ENCODE measurements at places on chromosomes 4 and X.

GRCh38 chrX:11480626-11481025 lies 185.1 kb downstream of the ARHGAP6 start:
- H3K27ac ChIP-seq = no peak overlapping the region
- H3K4me3 ChIP-seq = no peak overlapping the region
- no peaks in the 10 kb centered on the region for H3K27me3 ChIP-seq
- H3K4me1 ChIP-seq = no peaks in the 10 kb centered on the region
- DNase-seq = no peak

DNA sequence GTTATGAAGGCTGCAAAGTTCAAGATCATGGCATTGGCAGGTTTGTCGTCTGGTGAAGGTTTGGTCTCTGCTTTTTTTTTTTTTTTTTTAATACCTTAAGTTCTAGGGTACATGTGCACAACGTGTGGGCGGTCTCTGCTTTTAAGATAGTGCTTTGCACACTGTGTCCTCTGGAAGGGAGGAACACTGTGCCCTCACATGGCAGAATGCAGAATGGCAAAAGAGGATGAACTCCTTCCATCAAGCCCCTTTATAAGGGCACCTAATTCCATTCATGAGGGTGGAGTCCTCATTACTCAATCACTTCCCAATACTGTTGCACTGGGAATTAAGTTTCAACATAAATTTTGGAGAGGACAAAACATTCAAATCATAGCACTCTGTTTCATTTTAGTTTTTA lies 101.4 kb downstream of the GLRA2 start:
- no peaks in the 10 kb centered on the region for H3K27me3 ChIP-seq
- H3K36me3 ChIP-seq = no peaks in the 10 kb centered on the region
- H3K4me1 ChIP-seq = no peaks in the 10 kb centered on the region
- H3K27ac ChIP-seq = no peak overlapping the region
- DNase-seq = no peak
- no peak overlapping the region for H3K4me3 ChIP-seq

- H3K4me3 ChIP-seq = no peak overlapping the region
- H3K27me3 ChIP-seq = no peaks in the 10 kb centered on the region
- no peaks in the 10 kb centered on the region for H3K36me3 ChIP-seq
Observed at GRCh38 chr4:955931-956381, 17.4 kb downstream of the DGKQ start.

DNA sequence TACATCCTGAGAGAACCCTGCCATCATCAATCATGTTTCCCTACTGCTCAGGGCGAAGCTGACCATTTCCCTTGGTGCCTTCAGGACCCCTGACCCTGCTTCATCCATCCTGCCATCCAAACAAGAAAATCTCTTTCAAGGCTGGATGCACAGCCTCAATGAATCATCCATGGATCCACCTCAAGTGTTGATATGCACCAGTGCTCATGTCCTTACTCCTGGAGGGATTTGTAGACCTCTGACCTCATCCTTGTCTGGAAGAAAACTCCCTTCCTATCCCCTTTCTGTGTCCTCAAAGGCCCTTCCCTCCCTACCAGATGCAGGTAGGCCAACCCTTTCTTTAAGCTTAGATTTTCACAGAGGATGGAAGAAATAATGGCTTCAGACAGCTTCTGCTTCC lies 24.6 kb downstream of the BEX3 start:
- H3K4me3 ChIP-seq = no peak overlapping the region
- no peak for DNase-seq
- H3K27ac ChIP-seq = no peak overlapping the region
- H3K27me3 ChIP-seq = no peaks in the 10 kb centered on the region
- no peaks in the 10 kb centered on the region for H3K4me1 ChIP-seq

DNA sequence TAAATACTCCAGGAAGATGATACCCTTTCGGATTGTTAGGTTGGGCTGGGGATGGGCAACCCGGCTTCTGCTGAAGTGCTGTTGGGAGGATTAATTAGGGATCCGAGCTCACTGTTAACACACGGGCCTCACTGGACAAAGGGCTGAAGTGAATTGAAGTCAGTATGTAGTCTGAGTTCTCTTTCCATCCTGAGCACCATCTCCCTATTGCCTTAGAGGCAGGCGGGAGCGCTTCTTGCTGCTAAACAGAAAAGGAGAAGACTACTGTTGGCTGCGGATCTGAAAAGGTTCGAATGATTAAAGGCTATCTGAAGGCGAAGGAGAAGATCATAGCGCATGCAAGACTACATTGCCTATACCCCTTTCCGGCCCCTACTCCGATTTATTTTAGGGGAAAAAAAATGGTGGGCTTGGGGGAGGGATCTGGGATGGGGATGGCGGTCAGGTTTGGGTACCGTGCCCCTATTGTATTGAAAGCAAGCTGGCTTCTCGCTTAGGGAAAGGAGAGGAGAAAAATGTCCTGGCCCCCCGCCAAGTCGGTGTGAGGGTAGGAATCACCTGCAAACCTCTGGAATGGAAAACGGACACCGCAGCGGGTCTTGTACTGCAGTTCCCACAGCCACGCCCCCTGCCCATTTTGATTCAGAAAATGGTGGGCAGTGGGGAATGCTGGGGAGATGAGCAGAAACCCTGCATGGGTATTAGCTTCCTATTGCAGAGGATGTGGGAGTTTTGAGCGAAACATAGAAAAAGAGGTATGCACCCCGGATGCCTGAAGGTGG lies 22.3 kb downstream of the MORF4L2 start:
- no peak overlapping the region for H3K4me3 ChIP-seq
- no peaks in the 10 kb centered on the region for H3K27me3 ChIP-seq
- DNase-seq = no peak

GRCh38 chr4:148312956-148313490 lies 129.2 kb downstream of the NR3C2 start:
- no peak for DNase-seq
- H3K4me3 ChIP-seq = no peak overlapping the region
- H3K27ac ChIP-seq = no peak overlapping the region
- H3K27me3 ChIP-seq = no peaks in the 10 kb centered on the region

GRCh38 chrX:133981924-133982323 lies 3.5 kb downstream of the GPC3 start:
- no peaks in the 10 kb centered on the region for H3K36me3 ChIP-seq
- DNase-seq = no peak
- H3K4me1 ChIP-seq = no peaks in the 10 kb centered on the region

DNA sequence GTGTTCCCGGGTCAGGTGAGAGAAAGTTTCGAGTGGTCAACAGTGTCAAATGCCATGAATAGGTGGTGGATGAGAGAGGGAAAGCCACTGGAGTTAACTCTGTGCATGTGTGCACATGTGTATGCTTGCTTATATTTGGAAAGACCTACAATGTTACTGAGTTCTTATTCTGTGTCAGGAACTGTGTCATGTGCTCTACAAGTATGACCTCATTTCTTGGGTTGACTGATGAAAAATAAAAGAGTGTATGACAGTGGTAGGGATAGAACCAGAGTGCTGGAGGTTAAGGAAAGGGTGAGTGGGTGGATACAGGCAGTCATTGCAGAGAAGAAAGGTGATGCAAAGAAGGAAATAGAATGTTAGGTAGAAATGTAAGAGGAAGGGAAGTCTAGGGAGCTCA lies 22.1 kb upstream of the DGKK start:
- H3K36me3 ChIP-seq = no peaks in the 10 kb centered on the region
- DNase-seq = no peak
- no peaks in the 10 kb centered on the region for H3K4me1 ChIP-seq
- no peaks in the 10 kb centered on the region for H3K27me3 ChIP-seq
- no peak overlapping the region for H3K27ac ChIP-seq

DNA sequence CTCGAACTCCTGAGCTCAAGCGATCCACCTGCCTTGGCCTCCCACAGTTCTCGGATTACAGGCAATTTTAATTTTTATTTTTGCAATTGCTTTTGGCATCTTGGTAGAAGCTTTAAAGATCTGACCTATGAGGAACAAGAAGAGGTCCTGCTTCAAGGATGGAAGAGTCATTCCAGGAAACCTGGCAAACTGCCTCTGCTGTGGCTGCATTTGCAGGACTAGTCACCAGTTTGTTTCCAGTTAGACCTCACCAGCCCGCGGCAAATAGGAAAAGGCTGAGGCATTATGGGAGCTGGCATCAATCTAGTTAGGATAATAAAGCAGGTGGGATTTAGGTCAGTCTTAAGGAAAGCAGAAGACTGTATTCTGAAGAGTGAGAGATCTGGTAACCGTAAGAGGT lies 51.9 kb upstream of the LAS1L start:
- no peaks in the 10 kb centered on the region for H3K4me1 ChIP-seq
- H3K36me3 ChIP-seq = no peaks in the 10 kb centered on the region
- H3K4me3 ChIP-seq = no peak overlapping the region
- DNase-seq = no peak
- no peak overlapping the region for H3K27ac ChIP-seq

DNA sequence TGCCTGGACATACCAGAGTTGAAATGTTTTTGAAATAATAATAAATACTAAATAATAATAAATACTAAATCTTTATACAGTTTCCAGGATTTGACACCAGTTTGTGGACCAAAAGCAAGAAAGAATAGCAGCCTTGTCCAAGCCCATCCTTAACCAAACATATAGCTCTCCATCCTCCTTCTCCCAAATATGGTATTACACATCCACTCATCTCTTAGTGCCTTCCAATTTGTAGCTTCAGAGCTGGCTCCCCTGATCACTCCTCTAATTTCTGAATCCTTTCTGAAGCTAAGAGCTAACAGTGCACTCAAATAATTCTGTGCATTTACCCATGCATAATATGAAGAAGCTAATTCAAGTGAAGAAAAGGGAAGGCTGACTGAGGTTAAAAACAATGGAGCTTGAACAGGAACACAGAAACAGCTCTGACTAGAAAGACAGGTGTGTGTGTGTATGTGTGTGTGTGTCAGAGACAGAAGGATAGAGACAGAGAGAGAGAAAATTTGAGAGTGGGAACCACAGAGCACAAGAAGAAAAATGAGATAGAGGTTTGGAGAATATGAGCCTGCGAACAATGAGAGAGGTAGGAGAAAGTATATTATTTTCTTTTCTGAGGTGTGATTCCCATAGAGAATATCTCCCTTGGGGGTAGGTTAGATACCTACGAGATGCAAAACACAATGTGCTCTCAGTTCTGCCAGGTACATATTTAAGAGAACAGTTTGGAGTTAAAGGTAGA lies 123.5 kb downstream of the CAMK2D start:
- H3K4me3 ChIP-seq = no peak overlapping the region
- no peak for DNase-seq
- no peaks in the 10 kb centered on the region for H3K27me3 ChIP-seq
- H3K36me3 ChIP-seq = no peaks in the 10 kb centered on the region
- H3K27ac ChIP-seq = peak overlapping the region; percentile 1

- no peak for DNase-seq
- no peaks in the 10 kb centered on the region for H3K4me1 ChIP-seq
- no peaks in the 10 kb centered on the region for H3K36me3 ChIP-seq
- no peaks in the 10 kb centered on the region for H3K27me3 ChIP-seq
Observed at GRCh38 chr4:125266901-125267604, 47.7 kb upstream of the FAT4 start.

GRCh38 chr4:157076578-157076947 lies 613 bp downstream of the GLRB start:
- DNase-seq = no peak
- peak overlapping the region; percentile 55 for H3K4me3 ChIP-seq
- no peak overlapping the region for H3K27ac ChIP-seq
- H3K36me3 ChIP-seq = no peaks in the 10 kb centered on the region
- no peaks in the 10 kb centered on the region for H3K27me3 ChIP-seq

- no peaks in the 10 kb centered on the region for H3K27me3 ChIP-seq
- H3K36me3 ChIP-seq = no peaks in the 10 kb centered on the region
- H3K4me1 ChIP-seq = no peaks in the 10 kb centered on the region
- H3K4me3 ChIP-seq = no peak overlapping the region
- H3K27ac ChIP-seq = no peak overlapping the region
Observed at GRCh38 chrX:109742722-109743121, 9.7 kb upstream of the ACSL4 start.

DNA sequence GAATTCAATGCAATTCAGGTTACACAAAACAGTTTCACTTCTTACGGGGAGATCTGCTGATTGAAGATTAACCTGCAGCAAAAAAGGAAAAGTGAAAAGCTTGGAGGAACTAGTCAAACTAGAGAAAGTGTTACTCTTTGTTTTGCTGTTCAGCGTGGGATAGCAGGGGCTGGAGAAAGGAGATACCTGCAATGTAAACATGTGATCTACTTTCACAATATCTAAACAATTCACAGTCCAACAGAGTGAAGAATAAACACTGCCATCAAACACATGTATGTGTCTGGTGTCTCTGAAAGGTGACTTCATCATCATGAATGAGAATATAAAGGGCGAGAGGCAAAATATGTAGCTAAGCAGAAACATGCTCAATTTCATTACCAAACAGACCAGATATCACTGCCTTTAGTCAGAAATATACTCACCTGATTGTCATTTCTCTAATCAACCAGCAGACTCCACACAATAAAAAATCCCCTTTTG lies 26.4 kb downstream of the NIPAL1 start:
- no peaks in the 10 kb centered on the region for H3K27me3 ChIP-seq
- DNase-seq = no peak
- no peaks in the 10 kb centered on the region for H3K4me1 ChIP-seq
- no peak overlapping the region for H3K27ac ChIP-seq
- H3K36me3 ChIP-seq = no peaks in the 10 kb centered on the region

GRCh38 chr4:113701169-113701568 lies 60.4 kb downstream of the CAMK2D start:
- H3K27ac ChIP-seq = no peak overlapping the region
- H3K27me3 ChIP-seq = no peaks in the 10 kb centered on the region
- H3K4me3 ChIP-seq = no peak overlapping the region
- no peak for DNase-seq

DNA sequence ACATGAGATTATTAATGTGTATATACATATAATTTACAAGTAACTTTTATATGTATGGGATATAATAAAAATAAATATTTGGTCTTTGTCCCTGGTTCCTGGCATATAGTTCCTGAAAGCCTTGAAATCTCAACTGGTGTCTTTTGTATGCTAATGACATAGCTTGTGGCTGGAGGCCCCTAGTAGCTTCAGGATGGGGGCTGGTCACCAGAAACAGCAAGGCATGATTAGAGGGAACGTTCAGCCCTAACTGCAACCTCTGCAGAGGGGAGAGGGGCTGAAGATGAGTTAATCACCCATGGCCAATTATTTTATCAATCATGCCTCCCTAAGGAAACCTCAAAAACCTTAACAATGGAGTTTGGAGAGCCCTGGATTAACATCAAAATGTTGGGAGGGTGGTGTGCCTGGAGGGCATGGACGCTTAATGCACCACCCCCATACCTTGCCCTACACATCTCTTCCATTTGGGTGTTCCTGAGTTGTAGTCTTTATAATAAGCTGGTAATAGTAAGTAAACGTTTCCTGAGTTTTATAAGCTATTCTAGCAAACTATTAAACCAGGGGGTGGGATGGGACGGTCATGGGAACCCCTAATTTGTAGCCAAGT lies 21.3 kb downstream of the PIN4 start:
- no peaks in the 10 kb centered on the region for H3K27me3 ChIP-seq
- no peak overlapping the region for H3K4me3 ChIP-seq
- H3K4me1 ChIP-seq = no peaks in the 10 kb centered on the region
- no peak for DNase-seq

- no peaks in the 10 kb centered on the region for H3K27me3 ChIP-seq
- H3K36me3 ChIP-seq = no peaks in the 10 kb centered on the region
- peak overlapping the region; percentile 8 for H3K27ac ChIP-seq
- no peak for DNase-seq
Observed at GRCh38 chr4:186039697-186040096, 29.3 kb upstream of the TLR3 start.
